ENCODE measurements at places on chromosomes 7 and 10.

DNA sequence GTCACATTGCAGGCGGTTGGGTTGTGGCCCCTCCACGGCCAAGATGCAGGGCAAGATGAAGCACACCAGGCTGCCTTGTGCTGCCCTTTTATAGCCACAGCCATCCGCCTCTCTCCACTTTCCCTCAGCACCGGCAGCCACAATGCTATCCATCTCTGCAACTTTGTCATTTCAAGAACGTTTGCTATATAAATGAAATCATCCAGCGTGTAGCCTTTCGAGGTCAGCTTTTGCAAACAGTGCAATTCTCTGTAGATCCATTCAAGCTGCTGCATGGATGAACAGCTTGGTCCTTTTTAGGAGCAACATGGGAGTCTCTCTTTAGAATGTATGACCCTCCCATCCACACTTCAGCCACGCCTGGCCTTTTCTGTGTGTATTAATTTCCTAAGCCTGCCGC is 6.4 kb upstream of the IL15RA start:
- DNase-seq = no peak

DNA sequence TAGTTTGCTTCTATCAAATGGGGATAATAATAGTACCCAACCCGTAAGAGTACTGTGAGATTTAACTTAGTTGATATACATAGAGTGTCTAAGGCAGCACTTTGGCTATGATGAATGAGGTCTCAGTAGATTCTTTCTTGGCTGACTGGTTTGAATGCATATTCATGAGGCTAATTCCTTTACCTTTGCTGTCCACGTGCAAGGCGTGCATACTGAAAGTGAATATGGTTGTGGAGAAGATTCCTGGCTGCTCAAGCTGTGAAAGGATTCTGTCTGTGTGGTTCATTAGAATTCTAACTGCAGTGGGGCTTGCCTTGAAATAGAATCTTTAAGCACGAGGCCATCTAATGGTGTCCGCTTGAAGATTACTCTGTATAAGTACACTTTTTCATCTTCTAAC is 110.3 kb downstream of the SEC23IP start:
- no peak for DNase-seq

DNA sequence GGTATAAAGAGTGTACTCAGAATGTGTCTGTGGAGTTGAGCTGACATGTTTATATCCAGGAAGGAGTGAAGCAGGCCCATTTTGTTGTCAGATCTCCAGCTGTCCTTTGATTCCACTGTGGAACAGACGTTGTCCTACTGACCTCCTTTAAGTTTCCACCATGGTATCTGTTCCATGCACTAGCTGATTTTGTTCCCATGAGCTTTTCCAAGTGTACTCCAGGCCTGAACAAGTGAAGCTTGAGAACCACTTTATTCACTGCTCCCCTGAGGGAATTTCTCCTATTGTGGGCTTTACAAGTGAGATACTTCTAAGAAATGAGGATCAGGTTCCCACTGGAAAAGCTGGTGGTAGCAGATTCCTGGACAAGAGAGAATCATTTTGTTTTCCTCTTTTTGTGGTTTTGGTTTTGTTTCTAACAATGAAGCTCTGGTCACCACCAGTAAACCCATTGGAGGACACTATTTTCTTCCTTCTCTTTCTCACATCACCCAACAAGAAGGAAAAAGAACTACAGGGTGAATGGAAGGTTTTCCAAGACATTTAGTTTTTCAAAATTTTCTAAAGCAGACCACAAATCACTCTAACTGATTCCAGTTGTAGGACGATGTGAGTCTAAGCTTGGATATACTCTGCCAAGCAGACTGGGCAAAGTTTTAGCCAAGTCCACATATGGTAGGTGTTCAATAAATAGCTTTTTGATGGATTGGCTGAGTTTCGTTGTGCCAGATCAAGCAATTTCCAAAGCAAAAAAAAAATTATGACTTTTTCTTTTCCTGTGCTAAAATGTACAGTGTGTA is 144.2 kb downstream of the JCAD start:
- DNase-seq = no peak

GRCh38 chr10:7333961-7334641 is 76.7 kb downstream of the SFMBT2 start:
- no peak for DNase-seq

DNA sequence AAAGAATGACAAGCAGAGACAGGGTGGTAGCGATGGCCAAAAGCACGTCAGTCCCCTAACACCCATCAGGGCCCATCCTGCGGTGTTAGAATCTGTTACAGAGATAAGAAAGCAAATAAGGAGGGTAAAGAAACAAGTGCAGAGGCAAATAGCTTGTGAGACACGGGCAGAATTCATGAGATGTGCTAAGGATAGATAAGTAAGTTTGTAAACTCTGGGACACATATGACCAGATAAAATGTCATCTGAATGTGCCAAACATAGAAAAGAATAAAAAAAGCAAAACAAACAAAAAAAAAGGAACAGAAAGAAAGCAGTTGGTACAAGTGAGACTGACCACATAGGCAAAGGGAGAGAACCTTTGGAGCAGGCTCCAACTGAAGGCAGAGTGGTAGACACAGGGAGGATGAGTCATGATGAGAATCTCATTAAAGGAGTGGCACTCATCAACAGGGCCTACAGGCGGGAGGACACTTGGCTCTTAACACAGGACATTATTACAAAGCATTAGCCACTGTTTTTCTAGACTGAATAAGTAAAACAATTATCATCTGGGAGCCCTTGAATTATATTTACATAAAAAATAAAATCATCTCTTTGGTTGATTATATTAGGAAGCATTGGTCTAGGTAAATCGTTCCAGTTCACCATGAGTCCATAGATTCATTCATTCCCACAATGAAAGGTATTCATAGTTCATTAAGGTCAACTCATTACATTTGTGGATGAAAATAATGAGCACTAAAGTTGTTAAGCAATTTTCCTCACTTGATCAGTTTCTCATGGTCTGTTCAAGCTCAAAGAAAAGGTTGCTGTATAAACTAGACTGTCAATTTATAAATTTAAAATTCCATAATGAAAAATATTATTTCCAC is 21.5 kb upstream of the EPHB6 start:
- DNase-seq = no peak

DNA sequence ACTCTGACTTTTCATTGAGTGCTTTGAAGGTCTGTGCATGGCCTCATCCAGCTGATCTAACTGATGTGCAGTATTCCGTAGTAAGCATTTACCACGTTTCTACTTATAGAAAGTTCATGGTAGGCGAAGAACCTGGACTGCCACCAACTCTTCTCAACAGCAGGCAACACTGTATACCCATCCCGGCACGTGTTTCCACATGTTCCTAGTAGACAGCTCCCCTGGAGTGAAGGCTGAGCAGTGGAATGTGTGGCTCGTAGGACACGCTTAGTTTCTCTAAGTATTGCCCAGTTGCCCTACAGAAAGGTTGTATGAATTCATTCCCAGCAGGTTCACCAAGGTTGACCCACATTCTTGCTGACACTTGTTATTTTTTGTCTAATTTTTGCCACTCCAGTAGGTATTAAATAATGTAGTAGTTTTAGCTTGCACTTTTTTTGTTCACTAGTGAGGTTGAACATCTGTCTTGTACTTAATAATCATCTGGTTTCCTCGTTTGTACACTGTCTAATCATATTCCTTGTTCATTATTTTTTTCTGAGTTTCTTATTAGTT is 15.2 kb downstream of the PROSER2 start:
- DNase-seq = no peak
